ENCODE measurements at places on chromosomes 4 and X. TPM values are rescaled to one million over a fixed set of nuclear protein-coding genes. Genes with fewer than 3 reads are reported as not detected.

Gene SLC49A3
- total RNA-seq = 8.7 TPM

Gene CLCN4
- 0.16 TPM for total RNA-seq

Gene CT47B1
- total RNA-seq = not detected

Gene CT45A6
- total RNA-seq = not detected

Gene HMGN5
- 7.5 TPM for total RNA-seq

- no peak for ATAC-seq
These were observed 530.3 kb upstream of the PRKX start for GRCh38 chrX:4243759-4244158.

DNA sequence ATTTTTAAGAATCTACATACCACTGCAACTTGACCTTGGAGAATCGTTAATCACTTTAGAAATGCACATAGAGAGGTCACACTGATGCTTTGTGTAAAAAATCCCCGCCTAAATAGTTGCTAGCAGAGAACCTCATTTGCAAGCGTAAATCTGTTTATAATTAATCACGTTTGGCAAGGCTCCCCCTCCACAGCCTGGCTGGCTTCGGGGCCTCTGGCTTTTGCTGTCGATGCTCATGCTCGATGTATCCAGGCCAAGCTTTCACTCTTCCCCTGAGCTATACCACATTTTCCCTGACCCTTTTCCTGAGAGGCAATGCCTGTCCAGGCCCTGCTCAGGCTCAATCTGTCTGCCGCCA, 23.4 kb downstream of the CYTL1 start:
- no peak for ATAC-seq

- no peak for ATAC-seq
These were observed 126.3 kb downstream of the AASDH start for GRCh38 chr4:56261027-56261426.

All from gastroesophageal sphincter (tissue), 4 donors.